ENCODE measurements at places on chromosomes 2 and 18. TPM values are rescaled to one million over a fixed set of nuclear protein-coding genes. Genes with fewer than 3 reads are reported as not detected.
A peak's percentile ranks its signal among the peaks of the same experiment; 100 is the strongest.

GRCh38 chr2:108583903-108584520 is 49.7 kb downstream of the LIMS1 start:
- no peaks in the 10 kb centered on the region for H3K27me3 ChIP-seq
- DNase-seq = peak; percentile 88
- H3K4me3 ChIP-seq = no peak overlapping the region
- no peaks in the 10 kb centered on the region for H3K36me3 ChIP-seq
- peaks cover 26% of the 10 kb centered on the region for H3K4me1 ChIP-seq

DNA sequence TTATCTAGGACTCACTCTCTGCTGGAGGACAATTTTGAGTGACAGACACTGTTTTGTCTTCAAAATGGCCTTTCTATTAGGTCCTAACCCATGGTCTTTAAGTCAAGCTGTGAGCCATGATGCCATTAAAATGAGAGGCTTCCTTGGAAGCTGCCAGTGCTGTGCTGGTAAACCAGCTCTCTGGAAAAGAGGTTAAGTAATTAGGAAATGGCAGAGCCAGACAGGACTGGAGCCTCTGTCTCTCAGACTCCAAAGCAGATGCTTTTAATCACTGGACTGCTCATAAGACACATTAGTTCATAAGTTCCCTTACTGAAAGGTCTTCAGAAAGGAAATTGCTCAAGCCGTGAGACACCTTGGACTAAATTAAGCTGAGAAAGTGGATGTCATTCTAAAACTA is 25.8 kb upstream of the LHCGR start:
- H3K4me3 ChIP-seq = no peak overlapping the region
- H3K4me1 ChIP-seq = no peaks in the 10 kb centered on the region
- no peaks in the 10 kb centered on the region for H3K27me3 ChIP-seq
- DNase-seq = no peak

The CNDP1 gene
- total RNA-seq = not detected

DNA sequence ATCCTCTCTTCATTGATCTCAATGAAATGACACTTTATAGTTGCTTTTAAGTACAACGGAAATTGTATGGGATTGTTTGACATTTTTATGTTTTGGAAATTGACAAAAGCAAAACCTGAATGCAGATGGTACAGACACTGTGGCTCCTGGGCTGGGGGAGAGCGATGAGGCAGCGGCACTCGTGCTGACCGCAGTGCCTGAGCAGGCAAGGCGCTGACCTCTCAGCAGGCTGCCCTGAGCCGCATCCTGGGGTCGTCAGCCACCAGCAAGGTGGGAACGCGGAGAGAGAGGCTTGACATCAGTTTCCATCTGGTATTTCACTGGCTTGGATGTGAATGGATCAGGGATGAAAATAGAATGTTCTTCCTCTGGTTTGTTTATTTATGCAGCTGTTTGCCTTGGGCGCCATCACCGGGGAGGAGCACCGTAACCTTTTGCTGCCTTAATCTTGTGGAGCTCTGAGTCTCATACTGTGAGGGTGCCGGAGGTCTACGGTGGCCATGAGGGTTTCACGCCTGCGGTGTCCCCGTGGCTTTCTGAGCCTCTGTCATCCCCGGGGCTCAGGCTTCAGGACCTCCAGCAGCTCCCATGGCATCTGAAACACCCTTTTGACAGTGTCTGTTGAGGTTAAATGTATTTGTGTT is 94.8 kb upstream of the TPO start:
- H3K27me3 ChIP-seq = no peaks in the 10 kb centered on the region
- no peak overlapping the region for H3K4me3 ChIP-seq
- DNase-seq = no peak
- H3K4me1 ChIP-seq = no peaks in the 10 kb centered on the region
- H3K27ac ChIP-seq = no peak overlapping the region

- H3K27me3 ChIP-seq = no peaks in the 10 kb centered on the region
- H3K27ac ChIP-seq = no peak overlapping the region
- H3K4me1 ChIP-seq = peaks cover 3% of the 10 kb centered on the region
- no peak overlapping the region for H3K4me3 ChIP-seq
- DNase-seq = no peak
Observed at GRCh38 chr2:55327470-55328230, 58.6 kb upstream of the MTIF2 start.

The GLI2 gene
- 5.8 TPM for total RNA-seq

- H3K27ac ChIP-seq = peak overlapping the region; percentile 40
- H3K27me3 ChIP-seq = no peaks in the 10 kb centered on the region
- peaks cover 10% of the 10 kb centered on the region for H3K4me1 ChIP-seq
- no peak for DNase-seq
- H3K4me3 ChIP-seq = no peak overlapping the region
- no peaks in the 10 kb centered on the region for H3K36me3 ChIP-seq
Observed at GRCh38 chr2:26668041-26668440, 24.5 kb upstream of the KCNK3 start.

The NPC1 gene
- total RNA-seq = 57.5 TPM

DNA sequence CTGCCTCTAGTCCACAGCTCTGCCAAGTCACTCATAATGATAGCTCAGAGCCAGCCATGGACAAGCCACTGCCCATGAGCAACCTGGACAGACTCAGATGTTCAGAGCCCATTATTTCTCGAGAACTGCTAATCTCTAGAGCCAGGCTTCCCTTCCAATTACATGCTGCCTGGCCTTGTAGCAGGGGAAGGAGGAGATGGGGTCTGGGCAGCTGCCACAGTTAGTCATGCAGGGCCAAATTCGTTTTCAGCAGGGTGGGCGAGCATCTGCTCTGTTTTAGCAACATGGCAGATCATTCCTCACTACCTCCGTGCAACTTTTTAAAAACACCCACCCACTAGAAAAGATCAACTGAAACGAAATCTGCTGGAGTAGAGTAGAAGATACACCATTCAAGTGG is 141.8 kb downstream of the MYO5B start:
- H3K36me3 ChIP-seq = no peaks in the 10 kb centered on the region
- no peak overlapping the region for H3K27ac ChIP-seq
- H3K4me3 ChIP-seq = no peak overlapping the region
- H3K4me1 ChIP-seq = no peaks in the 10 kb centered on the region
- no peak for DNase-seq
- H3K27me3 ChIP-seq = no peaks in the 10 kb centered on the region

- H3K27me3 ChIP-seq = no peaks in the 10 kb centered on the region
- H3K4me3 ChIP-seq = no peak overlapping the region
- H3K36me3 ChIP-seq = no peaks in the 10 kb centered on the region
Observed at GRCh38 chr18:11522992-11523391, 86.4 kb upstream of the SLC35G4 start.

- H3K4me3 ChIP-seq = no peak overlapping the region
- no peaks in the 10 kb centered on the region for H3K36me3 ChIP-seq
- no peaks in the 10 kb centered on the region for H3K27me3 ChIP-seq
- H3K27ac ChIP-seq = no peak overlapping the region
- H3K4me1 ChIP-seq = no peaks in the 10 kb centered on the region
Observed at GRCh38 chr18:12928206-12928605, 19.6 kb upstream of the SEH1L start.
